ENCODE measurements at places on chromosomes 1 and 21.

DNA sequence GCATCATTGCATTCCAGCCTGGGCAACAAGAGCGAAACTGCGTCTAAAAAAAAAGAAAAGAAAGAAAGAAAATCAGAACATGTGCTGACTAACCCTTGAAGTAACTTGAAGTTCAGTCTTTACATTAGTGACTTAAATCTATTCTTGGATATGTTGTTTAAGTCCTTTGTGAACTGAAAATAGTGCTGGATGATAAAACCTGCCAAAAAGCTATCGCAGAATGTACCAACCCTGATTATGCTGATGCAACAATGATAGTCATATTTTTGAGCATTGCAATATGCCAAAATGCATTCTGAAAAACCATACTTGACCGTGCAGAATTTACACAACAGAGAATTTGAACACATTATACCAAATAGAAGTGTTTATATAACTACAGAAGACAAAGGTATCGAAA, 30.7 kb downstream of the SHISAL2A start:
- no peak for ATAC-seq

DNA sequence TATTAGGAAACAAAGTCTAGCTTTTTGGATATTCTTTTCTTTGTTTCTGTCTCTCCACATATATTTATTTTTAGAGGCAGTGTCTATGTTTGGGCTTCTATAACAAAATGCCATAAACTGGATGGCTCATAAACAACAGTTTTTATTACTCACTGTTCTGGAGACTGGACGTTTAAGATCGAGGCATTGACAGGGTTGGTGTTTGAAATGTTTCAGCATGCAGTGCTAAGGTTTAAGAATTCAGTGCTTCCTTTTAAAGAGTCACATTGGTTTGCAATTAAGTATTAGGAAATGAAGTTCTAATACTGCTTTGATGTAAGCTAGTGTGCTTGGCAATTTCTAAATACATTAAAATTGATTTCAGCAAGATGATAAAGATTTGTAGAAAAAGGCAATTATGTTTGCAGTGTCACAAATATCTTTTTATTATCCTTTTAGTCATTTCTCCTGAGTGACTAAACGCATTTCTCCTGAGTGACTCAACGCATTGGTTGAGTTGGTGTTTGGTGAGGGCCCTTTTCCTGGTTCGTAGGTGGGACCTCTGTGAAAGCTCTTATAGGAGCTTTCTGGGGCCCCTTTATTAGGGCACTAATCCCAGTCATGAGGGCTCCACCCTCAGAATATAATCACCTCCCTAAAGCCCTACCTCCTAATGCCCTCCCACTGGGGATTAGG, 317.0 kb downstream of the USP25 start:
- no peak for ATAC-seq

DNA sequence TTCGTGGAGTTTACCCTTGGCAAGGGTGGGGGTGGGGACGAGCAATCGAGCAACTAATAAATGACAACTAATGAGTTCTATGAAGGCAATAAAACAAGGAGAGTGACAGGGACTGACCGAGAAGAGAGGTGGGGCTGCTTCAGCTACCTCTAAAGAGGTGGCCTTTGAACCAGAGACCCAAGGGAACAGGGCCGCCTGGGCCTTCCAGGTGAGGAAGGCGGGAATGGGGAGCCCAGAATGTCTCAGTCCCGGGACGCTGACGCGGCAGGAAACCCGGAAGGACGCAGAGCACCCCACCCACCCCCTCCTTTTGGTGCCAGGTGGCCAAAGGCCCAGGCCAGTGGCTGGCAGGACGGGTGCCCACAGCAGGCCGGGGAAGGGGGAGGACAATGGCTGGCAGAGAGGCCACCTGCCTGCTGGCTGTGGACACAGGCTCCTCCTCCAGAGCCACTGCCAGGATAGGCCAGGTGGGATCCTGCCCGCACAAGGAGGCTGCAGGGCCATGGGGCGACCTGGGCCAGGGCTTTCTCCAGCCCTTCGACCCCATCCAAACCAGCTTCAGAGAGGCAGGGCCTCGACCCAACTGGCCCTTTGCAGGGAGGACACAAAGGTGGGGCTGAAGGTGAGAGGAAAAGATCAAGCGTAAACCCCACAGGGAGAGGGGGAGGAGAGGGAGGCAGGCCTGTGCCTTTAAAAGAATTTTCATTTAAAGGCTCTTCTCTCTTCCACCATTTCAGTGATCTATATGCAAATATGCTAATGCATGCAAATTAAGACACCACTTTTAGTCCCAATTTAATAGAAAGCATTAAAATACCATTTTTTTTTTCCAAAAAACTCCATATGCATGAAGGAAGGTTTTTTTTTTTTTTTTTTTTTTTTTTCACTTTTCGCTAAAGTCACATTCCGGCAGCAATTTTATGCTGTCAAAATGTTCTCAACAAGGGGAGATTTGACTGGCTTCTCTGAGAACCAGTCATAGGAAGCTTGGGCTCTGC, 58.1 kb downstream of the CASZ1 start:
- ATAC-seq: peak; percentile 16

DNA sequence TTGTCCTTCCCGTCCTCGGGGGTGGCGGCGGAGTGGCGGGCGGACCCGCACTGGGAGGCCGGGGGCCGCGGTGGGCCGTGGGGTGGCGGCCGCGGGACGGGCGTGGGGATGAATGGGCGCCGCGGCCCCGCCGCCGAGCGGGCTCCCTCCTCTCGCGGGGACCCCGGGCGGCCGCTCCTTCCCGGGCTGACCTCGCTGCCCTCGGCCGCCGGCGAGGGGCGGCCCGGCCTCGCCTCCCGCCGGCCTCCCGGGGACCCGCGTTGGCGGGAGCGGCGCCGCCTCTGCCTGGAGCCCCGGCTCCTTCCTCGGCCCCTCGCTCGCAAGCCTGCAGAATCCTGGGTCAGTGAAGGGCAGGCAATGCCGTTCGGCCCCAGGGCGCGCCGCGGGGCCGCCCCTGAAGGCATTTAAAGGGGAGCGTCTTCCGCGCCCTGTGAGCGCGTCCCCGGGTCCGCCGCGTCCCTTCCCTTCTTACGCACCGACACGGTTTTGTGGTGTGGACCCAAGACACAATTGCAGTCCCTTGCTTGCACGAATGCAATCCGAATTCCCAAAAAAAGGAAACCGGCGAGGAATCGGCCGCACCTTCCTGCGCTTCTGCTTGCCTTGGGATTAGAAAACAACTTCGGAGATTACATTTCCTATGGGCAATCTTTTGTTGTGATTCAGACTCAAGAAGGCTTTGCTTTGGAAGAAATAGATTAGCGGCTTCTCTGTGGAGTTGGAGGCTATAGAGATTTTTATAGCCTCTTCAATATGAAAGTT, 776 bp downstream of the ITSN1 start:
- no peak for ATAC-seq

- ATAC-seq: peak; percentile 44
These were observed 704 bp upstream of the CRABP2 start for GRCh38 chr1:156705918-156706656.
